Retinal pigment epithelial cell (primary cell): ENCODE measurements at places on chromosomes 13 and 19.

DNA sequence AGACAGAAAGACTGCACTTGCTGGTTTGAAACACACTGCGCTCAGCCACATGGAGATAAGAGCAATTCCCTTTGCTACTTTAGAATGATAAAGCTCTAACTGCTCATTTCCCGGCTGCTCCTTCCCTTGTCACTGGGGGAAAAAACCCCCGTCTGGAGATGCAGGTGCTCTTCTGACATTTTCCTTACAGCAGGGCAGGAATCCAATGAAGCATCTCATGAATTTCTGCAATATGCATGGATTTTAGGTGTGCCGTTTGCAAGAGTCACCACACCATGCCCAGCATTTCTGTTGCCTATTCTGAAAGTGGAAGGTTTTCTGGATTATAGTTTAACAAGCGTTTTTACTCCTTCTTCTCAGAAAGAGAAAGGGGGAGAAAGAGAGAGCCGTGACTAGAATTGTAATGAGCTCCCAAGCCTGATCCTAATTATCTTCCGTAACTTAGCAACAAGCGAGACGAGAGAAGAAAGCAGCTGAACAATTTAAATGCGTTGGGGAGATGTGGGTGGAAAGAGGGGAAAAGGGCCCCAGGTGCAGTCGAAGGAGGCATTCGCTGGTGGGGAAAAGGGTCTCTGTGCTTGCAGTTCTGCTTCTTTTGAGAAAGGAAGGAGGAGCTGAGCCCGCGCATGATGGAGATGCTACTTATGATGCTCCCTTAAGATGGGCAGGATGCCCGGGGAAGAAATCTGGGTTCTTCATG is 76.6 kb upstream of the SPATA13 start:
- no peak for DNase-seq

DNA sequence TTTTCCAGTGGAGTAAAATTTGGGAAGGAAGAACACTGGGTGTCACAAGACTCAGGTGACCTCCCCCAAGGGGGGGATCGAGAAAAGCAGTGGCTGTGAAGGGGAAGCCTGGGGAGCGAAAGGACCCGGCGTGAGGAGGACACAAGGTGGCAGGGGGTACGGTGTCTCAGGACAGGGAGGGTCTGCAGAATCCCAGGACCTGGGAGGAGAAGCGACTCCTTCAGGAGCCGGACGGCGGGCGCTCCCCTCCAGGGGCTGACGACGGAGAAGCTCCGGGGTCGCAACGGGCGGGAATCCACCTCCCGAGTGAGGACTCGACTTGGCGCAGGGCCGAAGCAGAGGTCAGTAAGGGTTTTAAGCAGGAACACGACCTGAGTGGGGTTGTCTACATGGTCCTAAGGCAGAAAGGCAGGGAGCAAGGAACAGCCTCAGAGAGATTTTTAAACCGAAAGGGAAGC is 529 bp downstream of the ZNF836 start:
- no peak for DNase-seq

DNA sequence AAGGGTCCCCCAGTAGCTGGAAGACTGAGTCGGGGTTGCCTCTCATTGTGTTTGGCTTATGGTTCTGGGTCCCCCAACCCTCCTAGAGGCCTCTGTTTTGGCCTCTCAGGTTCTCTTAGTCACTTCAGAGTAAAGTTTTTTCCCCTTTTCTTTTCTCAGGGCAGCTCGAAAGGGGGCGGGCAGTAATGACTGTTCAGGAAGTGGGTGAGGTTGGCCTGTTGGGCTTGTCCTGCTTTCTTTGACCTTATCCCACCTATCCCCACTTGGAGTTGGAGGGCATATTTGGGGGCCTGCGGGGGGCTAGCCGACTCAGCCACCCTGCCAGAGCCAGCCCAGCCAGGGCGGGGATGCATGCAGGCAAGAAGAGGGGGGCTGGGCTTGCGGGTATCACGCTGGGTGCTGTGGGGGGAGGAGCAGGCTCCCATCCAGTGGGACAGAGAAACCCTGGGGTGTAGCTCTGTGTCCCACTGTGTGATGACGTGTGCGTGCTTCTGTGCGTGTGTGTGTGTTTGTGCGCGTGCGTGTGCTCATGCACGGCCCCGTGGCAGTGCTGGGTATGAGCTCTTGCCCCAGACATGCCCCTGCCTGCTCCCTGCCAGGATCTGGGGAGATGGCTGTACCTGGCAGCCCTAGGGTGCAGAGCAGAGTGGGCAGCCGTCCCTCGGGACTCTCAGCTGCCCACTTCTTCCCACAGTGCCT is 1.4 kb downstream of the CIC start:
- peak; percentile 90 for DNase-seq

GRCh38 chr13:50359779-50360178 is 344.5 kb downstream of the KCNRG start:
- no peak for DNase-seq

GRCh38 chr13:42925626-42926025 is 66.4 kb downstream of the EPSTI1 start:
- no peak for DNase-seq

- DNase-seq = no peak
Observed at GRCh38 chr19:57870225-57870624, 18.6 kb downstream of the ZNF814 start.

DNA sequence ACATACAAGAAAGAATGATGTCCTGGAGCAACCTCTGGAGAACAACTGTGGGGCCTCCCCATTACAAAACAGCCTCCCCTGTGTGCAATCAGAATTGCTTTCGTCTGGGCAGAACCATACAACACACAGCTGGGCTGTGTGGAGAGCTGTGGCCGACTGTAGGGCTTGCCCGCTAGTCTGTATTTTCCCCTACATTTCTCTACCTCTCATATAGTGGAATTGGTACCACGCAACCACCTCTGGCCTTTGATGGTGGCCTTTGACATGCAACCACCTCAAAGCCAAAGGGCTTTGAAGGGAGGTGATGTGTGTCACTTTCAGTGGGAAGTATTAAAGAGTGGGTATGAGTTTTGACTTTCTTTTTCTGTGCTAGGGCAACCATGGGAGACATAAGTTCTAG is 34.0 kb downstream of the GARRE1 start:
- no peak for DNase-seq
